A172 (cell line): ENCODE measurements at places on chromosomes 7 and 10. TPM values are rescaled to one million over a fixed set of nuclear protein-coding genes. Genes with fewer than 3 reads are reported as not detected.

DNA sequence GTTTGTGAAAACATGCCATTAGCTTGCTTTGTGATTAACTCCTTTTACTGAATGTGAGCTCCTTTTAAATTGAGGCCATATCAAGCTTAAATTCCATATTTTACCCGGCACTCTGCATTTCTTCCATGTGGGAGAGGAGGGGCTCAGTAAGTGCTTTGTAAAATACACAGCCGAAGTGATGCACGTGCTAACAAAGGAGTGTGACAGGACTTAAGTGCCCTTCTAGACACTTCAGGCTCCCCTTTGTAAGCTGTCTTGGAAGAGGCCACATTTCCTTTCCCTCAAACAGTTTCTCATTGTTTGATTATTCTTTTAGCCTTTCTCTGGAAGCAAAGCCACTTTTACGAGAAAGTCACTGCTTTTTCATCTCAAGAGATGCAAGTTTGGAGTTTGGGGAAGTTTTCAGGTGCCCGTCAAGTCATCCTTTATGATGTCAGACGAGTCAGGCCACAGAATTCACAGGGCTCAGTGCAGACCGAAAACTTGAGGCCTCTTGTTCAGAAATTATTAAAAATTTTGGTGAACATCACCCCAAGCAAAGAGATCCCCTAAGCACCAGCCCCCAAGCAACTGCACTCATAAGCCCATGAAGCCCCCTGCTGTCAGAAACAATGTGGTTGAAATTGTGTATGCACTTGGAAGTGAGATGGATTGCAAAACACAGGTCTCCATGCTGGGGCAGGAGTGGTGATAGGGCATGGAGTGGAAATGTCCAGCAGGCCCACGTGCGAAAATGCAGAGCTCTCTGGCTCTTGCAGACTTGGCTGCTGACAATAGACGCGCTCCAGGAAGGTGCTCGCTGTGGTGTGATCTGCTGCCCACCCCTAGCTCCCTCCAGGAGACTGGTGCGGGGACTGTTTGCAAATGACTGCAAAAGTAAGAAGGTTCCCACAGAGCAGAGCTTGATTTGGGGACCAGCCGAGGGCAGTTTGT, 11.5 kb downstream of the IKZF1 start:
- no peak for DNase-seq

The PRKAG2 gene
- total RNA-seq: 41.6 and 59.7 TPM in 2 replicates

DNA sequence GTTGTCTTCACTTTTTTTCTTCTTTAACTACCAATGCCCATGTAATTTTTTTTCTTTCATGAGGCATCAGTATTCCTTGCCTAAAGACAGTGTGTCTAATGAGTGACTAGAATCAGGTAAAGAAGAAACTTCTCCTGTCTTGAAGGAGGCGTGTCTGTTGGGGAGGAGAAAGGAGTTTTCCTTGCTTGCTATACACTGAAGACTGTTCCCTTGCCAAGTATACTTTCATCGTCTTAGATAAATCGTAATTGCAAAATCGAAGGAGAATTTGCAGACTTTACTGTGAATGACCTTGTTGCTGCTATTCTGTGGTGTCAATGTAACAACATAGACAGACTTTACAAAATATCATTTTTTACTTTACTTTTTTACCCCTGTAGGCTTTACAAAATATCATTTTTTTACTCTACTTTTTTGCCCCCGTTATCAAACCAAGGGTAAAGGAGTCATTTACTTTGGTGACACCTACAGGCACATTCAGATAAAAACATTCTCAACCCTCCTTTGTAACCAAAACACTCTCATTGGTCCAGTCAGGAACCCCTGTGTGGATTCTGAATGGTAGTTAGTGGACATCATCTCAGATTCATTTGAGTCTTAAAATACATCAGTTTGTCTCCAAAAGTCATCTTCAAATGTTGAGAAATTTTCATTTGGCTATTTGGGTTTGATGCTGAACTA, 232.4 kb downstream of the AHR start:
- peak; percentile 47 for DNase-seq

GRCh38 chr7:80665526-80665925, 27.1 kb downstream of the CD36 start:
- no peak for DNase-seq

The BLNK gene
- not detected in 2 replicates for total RNA-seq

DNA sequence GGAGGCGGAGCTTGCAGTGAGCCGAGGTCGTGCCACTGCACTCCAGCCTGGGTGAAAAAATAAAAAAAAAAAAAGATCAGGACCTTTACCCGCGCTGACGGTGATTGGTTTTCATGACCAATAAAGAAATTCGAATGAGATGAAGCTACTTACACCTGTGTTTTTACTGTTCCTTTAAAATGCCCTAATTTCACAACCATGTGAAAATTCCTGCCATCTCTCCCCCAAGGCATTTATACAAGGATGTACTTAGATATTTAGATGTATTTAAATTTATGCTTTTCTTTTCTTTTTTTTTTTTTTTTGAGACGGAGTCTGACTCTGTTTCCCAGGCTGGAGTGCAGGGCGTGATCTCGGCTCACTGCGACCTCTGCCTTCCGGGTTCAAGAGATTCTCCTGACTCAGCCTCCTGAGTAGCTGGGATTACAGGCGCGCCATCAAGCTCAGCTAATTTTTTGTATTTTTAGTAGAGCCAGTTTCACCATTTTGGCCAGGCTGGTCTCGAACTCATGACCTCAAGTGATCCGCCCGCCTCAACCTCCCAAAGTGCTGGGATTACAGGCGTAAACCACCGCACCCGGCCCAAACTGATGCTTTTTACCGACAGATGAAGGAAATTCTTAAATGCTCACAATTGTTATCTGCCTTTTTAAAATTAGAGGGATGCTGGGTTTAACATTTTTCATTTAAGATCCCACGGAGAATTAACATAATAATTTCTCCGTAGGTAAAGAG, 3.1 kb upstream of the PHYH start:
- no peak for DNase-seq

GRCh38 chr10:129030996-129031843, 435.8 kb upstream of the MGMT start:
- DNase-seq: no peak

DNA sequence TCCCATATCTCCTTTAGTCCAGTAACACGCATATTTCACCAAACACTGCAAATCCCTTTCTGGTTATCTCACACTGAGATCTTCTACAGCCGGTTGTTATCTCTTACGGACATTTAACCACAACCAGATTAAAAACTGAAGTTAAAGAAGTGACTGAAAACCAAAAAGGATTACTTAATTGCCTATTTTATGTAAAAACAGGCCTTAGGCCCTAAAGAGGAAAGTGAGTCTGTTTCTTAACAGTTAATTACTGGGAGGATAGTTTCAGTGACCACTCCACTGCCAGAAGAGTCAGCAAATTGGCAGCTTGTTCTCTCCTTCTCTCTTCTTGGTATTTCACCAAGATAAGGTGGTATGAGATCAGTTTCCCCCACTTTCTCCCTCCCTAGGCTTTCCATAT, 161.9 kb upstream of the MEOX2 start:
- no peak for DNase-seq

The IL2RA gene
- not detected in 2 replicates for total RNA-seq
